Skeletal muscle cell (primary cell): ENCODE measurements at places on chromosomes 6 and 20.

- no peak for DNase-seq
These were observed 45.8 kb downstream of the SOX4 start for GRCh38 chr6:21639316-21639715.

GRCh38 chr6:445571-446417 lies 54.2 kb downstream of the IRF4 start:
- no peak for DNase-seq

DNA sequence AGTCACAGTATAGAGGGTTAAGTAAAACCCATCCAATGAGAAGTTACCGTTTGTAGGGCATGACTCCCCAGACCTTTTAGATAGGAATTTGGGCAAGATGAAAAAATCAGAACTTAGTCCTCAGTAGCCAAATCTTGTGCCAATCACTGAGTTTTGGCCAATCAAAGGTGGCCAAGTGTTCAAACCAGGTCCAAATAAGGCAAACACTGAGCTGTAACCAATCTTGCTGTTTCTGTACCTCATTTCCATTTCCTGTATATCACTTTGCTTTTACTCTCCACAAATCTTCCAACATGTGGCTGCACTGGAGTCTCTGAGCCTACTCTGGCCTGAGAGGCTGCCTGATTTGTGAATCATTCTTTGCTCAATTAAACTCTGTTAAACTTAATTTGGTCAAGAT lies 81.8 kb upstream of the GPR6 start:
- no peak for DNase-seq

DNA sequence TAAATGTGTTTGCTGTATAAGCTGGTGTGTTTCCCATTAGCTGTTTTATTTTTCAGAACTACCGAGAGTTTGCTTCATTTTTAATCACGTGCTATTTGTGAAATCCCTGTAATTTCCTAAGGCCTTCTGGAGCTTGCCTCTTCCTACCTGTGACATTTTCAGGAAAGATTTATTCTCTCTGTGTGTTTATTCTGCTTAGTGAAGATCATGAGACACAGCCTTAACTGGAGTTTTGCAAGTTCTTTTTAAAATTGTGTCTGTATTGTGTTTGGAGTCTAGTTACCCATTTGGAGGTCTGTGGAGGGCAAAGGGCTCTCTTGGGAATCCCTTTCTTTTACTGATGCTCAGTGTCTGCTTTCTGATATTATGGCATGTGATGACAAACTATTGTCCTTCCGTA lies 359.1 kb upstream of the FLRT3 start:
- no peak for DNase-seq
